Central memory CD4-positive, alpha-beta T cell (primary cell): ENCODE measurements at places on chromosomes 4 and X.

DNA sequence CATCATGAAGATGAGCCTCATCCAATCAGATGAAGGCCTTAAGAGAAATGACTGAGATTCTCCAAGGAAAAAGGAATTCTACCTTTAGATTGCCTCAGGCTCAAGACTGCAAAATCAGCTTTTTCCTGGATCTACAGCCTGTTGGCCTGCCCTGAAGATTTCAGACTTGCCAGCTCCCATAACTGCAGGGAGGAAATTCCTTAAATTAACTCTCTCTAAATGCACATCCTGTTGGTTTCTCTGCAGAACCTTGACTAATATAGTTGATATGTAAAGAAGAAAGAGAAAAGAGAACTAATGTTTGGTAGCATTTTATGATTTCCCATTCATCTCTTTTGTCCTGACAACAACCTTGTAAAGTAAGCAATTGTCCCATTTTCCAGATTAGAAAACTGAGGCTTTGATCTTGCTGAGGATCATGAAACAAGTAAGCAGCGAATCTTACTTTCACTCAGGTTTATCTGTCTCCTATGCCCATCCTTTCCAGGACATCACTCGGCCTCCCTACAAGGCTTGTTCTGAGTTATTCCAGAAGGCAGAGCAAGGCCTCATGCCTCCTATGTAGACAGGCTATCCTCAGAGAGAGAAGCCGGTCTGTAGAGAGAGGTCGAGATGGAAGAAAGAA, 115.0 kb upstream of the LDB2 start:
- no peak for DNase-seq

- DNase-seq: no peak
Observed at GRCh38 chr4:162356181-162356580, 192.4 kb upstream of the FSTL5 start.

GRCh38 chr4:169024762-169025161, 14.7 kb upstream of the CBR4 start:
- no peak for DNase-seq

DNA sequence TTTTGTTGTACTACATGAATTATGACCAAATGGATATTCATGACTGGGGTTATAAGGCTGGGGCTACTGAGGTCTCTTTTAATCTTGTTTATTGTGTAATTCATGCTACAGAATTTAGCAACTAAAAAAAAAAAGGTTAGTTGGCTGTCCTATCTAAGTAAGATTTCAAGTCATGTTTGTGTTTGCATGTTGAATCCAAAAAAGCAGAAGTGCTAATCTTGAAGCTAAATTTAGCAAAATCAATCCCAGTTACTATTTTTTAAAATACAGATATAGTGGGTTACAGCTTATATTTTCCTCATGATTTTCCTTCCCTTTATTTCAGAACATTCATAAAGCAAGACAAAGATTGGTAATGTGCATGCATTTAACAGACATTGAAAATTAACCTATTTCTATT, 19.4 kb downstream of the MTMR1 start:
- no peak for DNase-seq

DNA sequence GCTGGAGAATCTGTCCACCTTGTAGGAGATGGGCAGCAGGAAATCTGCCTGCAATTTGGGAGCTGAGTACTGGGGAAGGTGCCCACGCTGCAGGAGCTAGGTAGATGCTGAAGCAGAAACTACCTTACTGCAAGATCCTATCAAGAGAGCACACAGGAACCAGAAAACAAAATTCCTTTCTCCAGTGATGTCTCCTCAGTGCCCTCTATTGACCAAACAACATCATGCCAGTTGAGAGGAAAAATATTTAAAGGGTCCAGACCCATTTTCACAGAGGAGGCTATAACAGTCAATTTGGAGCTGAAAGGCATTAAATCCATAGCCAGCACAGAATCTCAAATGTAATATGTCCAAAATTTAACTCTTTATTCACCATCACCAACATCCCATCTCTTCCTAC, 406.8 kb downstream of the SLITRK2 start:
- DNase-seq: no peak

DNA sequence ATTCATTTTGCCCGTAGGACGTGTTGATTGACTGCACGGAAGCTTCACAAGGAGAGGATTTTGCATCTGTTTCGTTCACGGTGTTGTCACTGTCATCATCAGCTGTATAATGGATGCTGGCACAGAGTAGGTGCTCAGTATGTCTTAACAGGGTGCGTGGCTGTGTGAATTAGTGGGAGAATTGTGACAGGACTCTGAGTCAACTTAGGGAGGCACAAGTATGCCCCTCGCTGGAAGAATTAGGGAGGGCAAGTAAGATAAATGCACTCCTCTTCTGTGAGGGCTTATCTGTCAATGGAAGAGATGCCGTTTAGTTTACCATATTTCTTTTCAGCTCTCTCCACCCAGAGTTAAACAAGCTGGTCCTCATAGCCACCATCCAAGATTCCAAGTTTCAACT, 107.2 kb downstream of the TRIML1 start:
- DNase-seq: no peak
